ENCODE measurements at places on chromosomes 1 and 21. TPM values are rescaled to one million over a fixed set of nuclear protein-coding genes. Genes with fewer than 3 reads are reported as not detected.

AMY1C gene
- total RNA-seq = not detected

DNA sequence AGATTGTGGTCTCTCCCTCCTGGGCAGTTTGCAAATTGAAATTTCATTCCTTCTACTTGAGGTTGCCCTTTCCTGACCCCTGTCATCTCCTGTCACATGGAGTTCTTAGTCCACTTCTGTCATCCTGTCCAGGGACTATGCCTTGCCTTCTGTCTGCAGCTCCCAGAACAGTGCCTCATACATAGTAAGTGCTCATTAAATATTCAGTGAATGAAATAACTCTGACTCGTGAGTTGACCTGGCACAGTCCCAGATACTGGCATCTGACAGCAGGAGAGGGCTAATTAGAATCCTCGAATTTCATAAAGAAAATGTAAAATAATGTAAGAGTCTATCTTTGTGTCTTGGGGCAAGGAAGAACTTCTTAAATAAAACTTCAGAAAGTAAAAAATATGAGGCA lies 50.8 kb downstream of the CNIH3 start:
- H3K36me3 ChIP-seq = no peaks in the 10 kb centered on the region
- H3K27ac ChIP-seq = no peak overlapping the region
- no peak for DNase-seq
- H3K4me3 ChIP-seq = no peak overlapping the region
- H3K27me3 ChIP-seq = no peaks in the 10 kb centered on the region
- no peaks in the 10 kb centered on the region for H3K4me1 ChIP-seq

- no peak overlapping the region for H3K4me3 ChIP-seq
- no peak for DNase-seq
- no peak overlapping the region for H3K27ac ChIP-seq
- no peaks in the 10 kb centered on the region for H3K36me3 ChIP-seq
Observed at GRCh38 chr21:29115899-29116298, 14.5 kb upstream of the MAP3K7CL start.

DNA sequence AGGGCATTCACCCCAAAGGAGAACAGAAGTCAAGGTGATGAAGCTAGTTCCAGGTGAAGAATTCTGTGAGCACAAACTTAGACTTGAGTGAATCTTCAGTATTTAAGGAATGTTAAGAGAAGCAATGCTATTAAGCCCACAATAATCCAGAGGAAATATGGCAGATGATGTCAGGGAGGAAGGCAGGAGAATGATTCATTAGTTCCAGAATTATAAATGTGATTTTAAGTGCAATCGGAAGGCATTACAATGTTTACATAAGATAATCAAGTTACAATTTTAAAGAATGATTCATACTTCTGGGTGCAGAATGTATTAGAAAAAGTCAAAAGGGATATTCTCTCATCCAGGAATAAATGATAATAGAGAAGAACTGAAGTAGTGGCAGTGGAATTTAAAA lies 545.2 kb upstream of the BRINP3 start:
- no peaks in the 10 kb centered on the region for H3K4me1 ChIP-seq
- no peak overlapping the region for H3K27ac ChIP-seq
- H3K36me3 ChIP-seq = no peaks in the 10 kb centered on the region
- H3K4me3 ChIP-seq = no peak overlapping the region

DNA sequence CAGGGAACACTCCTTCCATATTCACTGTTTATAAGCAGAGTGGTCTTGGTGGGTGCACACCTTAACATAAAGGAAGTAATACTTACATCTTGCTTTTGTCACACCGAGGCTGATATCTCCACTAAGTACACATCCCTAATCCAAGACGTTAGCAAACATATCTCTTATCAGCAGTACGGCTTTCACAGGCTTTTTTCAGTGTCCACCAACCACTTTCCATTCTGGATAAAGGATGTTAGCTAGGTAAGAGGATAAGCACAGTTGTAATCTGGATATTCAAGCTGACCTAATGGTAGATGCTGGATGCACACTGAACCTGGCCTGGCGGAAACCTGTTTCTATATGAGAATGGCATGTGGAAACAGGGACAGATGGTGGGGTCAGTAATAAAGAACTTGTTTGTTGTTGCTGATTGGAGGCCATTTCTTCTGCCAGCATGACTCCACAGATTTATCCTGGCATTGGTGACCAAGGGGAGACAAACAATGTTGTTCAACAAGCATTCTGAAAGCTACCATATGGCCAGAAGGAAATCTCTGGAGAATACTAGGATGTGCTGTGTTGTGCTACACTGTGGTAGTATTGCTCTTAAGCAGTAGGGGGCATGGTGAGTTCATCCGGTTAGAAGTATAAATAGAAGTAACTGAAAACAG lies 416.4 kb downstream of the PTBP2 start:
- no peaks in the 10 kb centered on the region for H3K27me3 ChIP-seq
- H3K36me3 ChIP-seq = no peaks in the 10 kb centered on the region
- H3K27ac ChIP-seq = peak overlapping the region; percentile 4
- no peaks in the 10 kb centered on the region for H3K4me1 ChIP-seq
- no peak overlapping the region for H3K4me3 ChIP-seq

DNA sequence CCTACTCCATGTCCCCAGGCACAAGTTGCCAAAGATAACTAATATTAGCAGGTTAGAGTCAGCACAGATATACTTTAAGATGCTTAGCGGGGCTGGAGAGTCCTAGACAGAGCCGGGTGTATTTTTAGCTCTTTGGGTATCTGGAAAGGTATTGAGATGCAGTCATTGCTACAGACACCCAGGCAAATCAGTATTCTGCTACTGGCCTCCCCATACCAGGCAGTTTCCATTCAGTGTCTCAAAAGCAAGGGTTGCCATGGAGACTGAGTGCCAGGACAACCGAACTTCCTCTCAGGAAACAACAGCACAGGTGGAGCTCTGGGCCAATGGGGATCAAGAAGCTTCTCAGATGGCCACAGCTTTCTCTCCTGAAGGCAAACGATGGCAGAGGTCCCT lies 45.3 kb downstream of the KCNC4 start:
- no peak for DNase-seq
- no peaks in the 10 kb centered on the region for H3K27me3 ChIP-seq
- H3K4me3 ChIP-seq = no peak overlapping the region

DNA sequence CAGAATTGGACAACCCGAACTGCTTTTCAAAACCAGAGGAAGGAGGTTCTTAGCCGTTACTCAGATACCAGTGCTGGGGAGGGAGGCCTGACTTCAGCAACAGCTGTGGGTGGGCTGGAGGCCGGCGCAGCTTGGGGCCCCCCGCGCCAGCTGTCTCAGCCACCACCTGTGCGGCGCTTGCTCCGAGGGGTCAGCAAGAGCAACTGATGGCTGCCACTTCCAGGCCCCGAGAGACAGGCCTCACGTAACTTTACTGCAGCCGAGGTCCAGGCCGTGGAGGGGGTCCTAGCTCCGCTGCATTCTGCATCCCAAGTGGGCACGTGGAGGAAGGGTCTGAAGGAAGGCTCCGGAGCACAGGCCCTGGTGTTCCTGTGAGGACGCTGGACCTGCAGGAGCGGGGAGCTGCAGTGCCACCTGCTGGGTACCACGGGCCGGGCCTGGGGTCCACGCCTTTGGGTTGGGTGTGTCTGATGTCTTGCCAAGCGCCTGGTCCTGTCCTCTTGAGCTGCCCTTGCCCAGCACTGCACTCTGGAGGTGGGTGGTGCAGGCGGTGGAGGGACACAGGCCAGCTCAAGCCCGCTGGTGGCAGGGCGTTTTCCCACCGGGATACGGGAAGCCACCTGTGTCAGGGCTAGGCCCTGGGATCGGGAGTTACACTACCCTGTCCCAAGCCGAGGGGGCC lies 9.8 kb downstream of the THAP3 start:
- H3K27me3 ChIP-seq = no peaks in the 10 kb centered on the region
- H3K36me3 ChIP-seq = no peaks in the 10 kb centered on the region
- DNase-seq = peak; percentile 79
- H3K4me3 ChIP-seq = no peak overlapping the region

DNA sequence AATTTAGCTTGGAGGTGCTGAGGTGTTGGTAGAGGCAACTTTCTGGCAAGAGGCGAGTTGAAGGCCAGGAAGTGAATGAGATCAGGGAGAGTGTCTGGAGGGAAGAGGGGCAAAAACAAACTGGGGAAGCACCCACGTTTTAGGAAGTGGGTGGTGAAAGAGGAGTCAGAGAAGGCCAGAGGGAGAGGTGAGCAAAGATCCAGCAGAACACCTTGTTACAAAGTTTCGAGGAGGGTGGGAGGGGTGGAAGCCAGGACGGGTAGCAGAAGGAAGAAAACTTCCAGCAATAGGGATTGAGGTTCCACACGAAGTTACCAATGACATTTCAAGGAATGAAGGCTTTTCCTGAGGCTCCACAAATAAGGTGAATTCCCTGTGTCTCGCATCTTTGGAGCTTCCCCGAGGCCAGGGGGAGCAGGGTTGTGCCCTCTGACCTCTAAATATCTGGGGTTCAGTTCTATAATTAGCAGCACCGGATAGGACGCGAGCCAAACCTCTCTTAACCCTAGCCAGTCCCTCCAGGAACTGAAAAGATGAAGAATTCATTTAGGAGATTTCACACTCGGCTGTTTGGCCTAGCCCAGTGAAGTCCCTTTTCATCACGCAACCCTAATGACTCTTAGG lies 578 bp upstream of the SESN2 start:
- no peaks in the 10 kb centered on the region for H3K36me3 ChIP-seq
- no peak overlapping the region for H3K4me3 ChIP-seq
- H3K4me1 ChIP-seq = peaks cover 22% of the 10 kb centered on the region

DNA sequence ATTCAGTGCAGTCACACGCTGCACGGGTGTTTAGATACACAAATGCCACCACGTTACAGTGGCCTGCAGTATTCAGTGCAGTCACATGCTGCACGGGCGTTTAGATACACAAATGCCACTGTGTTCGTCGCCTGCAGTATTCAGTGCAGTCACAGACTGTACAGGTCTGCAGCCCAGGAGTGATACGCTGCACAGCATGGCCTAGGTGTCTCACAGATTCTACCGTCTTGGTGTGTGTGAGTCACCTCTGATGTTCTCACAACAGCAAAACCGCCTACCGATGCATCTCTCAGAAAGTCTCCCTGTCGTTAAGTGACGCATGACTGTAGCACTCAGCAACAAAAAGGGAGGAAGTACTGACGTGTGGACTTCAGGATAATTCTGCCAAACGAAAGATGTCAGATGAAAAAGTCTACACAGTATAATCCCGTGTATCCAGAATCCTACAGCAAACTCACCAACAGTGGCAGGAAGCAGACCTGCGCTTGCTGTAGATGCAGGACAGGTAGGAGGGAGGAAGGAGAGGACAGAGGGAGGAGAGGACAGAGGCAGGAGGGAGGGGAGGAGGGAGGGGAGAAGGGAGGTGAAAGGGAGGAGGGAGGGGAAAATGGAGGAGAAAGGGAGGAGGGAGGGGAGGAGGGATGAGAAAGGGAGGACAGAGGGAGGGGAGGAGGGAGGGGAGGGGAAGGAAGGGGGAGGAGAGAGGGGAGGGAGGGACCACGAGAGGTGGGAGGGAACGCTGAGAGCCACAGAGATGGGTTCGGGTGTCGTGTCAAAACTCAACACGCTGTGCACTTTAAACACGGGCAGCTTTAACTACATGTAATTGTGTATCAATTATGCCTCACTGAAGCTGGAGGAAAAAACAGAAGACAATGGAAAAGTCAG lies 36.3 kb upstream of the PCBP3 start:
- H3K4me1 ChIP-seq = no peaks in the 10 kb centered on the region
- no peak for DNase-seq
- H3K36me3 ChIP-seq = no peaks in the 10 kb centered on the region
- no peak overlapping the region for H3K27ac ChIP-seq

DNA sequence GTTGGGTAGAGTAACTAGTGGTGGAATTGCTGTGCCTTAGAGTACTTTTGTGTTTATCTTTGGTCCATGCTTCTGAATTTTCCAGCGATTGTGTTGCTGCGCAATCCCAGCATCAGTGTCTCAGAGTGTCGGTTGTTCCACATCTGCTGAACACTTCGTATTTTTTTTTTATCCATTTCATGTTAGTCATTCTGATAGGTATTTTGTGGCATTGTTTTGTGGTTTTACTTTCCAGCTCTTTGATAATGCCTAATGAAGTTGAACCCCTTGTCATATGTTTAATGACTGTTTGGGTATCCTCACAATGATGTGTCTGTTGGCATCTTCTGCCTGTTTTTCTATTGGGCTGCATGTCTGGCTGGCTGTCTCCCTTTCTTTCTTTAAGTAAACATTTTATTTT lies 13.6 kb downstream of the TUFT1 start:
- no peaks in the 10 kb centered on the region for H3K27me3 ChIP-seq
- peaks cover 9% of the 10 kb centered on the region for H3K4me1 ChIP-seq
- H3K36me3 ChIP-seq = no peaks in the 10 kb centered on the region
- H3K4me3 ChIP-seq = no peak overlapping the region

GRCh38 chr1:207883104-207883651 lies 27.7 kb downstream of the CD34 start:
- peaks cover 15% of the 10 kb centered on the region for H3K4me1 ChIP-seq
- no peak for DNase-seq
- H3K36me3 ChIP-seq = no peaks in the 10 kb centered on the region
- peak overlapping the region; percentile 24 for H3K27ac ChIP-seq
- H3K4me3 ChIP-seq = no peak overlapping the region

DNA sequence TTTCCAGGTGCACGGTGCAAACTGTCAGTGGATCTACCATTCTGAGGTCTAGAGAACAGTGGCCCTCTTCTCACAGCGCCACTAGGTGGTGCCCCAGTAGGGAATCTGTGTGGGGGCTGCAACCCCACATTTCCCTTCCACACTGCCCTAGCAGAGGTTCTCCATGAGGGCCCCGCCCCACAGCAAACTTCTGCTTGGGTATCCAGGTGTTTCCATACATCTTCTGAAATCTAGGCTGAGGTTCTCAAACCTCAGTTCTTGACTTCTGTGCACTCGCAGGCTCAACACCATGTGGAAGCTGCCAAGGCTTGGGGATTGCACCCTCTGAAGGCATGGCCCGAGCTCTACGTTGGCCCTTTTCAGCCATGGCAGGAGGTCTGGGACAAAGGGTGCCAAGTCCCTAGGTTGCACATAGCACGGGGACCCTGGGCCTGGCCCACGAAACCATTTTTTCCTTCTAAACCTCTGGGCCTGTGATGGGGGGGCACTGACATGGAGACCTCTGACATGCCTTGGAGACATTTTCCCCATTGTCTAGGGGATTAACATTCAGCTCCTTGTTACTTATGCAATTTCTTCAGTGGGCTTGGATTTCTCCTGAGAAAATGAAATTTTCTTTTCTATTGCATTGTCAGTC lies 10.0 kb downstream of the HS2ST1 start:
- H3K27ac ChIP-seq = no peak overlapping the region
- no peak overlapping the region for H3K4me3 ChIP-seq
- no peaks in the 10 kb centered on the region for H3K27me3 ChIP-seq
- H3K4me1 ChIP-seq = peaks cover 26% of the 10 kb centered on the region
- DNase-seq = no peak
